Hematopoietic multipotent progenitor cell treated with erythropoietin and hydrocortisone succinate and interleukin-3 and kit ligand, for 4 days (in vitro differentiated cells): ENCODE measurements at places on chromosomes 12 and 14.

DNA sequence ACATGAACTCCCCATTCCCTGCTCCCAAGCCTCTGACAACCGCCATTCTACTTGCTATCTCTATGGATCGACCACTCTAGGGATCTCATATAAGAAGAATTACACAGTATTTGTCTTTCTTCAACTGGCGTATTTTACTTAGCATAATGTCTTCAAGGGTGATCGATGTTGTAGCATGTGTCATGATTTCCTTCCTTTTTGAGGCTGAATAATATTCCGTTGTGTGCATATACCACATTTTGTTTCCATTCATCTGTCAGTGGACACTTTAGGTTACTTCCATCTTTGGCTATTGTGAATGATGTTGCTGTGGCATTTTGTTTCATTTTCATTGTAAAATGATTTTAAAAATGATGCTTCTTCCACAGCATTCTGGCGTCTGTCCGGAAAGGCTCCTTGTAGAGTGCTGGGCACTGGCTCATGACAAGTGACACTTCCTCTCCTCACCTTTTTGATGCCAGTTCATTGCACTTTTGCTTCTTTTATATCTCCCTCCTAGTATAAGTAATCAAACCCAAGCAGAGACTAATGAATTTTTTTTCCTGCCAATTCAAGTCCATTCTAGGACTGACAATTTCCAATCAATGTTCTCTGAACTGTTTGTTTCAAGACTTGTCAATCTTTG lies 39.3 kb downstream of the SCN8A start:
- no peak for DNase-seq

GRCh38 chr14:68361231-68361630 lies 431.6 kb downstream of the ZFP36L1 start:
- no peak for DNase-seq

DNA sequence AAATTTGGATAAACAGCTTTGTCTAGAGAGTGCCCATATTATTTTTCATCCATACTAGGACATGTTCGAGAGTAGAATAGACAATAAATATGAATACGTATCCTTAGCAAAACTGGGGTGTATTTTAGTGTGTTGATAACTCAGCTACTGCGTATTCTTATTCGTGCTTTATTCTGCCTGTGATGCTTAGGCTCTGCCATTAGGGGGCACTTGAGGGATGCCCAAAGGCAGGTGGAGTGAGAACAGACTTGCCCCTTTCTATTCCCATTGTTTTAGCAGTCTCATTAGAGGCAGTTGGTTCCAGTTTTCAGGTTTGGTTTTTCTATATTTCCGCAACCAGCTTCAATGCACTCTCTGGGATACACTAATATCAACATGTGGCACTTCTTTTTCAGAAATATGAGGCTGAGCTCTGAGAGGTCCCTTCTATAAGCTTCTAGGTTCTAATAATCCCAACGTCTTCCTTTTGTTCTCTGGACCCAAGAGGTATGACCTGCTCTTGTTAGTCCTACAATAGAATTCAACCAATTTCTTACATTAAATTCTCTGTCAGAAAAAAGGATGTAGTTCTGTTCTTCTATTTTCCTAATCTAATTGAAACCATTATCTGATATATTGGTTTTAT lies 985.7 kb upstream of the FBXO33 start:
- peak; percentile 51 for DNase-seq

GRCh38 chr12:51635346-51635745 lies 44.3 kb downstream of the SCN8A start:
- no peak for DNase-seq

DNA sequence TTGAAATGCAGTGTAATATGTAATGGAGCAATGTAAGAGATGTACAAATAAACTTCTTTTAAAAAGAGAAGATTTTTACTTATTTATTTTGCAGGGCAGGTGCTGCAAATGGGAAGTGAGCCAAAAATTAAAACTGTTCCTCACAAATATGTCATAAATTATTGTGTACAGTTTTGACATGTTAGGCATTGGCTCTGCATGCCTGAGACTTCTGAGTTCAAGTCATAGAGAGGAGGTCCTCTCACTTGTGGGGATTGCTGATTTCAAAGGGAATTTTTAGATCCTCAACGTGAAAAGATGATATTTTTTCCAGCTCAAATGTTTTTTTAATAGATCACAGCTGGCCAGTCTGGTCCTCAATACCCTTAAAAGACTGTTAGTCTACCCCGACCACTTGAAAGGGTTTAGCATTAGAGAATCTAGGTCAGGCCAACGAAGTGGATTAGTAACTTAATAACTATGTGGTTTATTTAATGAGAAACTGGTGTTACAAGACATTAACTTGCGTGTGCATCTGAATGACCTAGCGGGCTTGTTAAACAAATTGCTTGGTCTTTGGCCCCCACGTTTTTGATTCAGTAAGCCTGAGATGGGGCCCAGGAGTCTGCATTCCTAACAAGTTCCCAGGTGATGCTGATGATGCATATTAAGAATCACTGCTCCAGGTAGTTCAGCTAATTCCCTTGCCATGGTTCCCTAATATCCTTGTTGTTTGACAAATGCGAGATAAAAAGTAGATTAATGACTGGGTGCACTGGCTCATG lies 30.9 kb upstream of the WDR89 start:
- no peak for DNase-seq

- DNase-seq = peak; percentile 3
These were observed 264.2 kb downstream of the TMEM132C start for GRCh38 chr12:128531170-128531569.

DNA sequence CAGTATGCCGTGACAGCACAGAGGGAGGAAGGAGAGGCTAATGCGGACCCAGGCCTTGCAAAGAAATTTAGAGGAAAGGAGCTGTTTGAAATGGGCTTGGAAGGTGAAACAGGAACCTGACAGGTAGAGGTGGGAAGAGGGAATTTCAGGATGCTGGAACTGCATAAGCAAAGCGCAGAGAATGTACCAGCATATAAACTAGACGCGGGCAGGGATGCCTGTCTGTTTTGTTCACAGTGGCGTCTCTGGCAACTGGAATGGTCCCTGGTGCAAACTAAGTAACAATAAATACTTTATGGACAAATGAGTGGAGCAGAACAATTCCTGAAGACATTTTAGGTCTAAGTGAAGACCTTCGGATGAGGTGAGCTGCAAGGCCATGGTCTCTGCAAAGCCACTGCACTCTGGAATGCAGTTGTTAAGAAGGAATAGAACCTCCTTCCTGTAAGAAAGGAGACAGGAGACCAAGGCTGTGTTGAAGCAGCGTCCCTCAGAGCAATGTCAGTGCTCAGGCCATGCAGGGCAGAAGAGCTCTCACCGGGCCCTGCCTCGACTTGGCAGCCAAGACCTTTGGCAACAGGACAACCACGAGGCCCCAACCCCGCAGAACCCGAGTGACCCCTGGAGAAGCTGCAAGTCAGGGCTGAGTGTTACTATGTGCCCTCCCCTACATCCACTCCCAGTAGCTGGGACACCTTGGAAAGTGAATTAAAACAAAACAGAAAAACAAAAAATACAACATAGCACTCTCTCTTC lies 42.8 kb downstream of the PITPNM2 start:
- DNase-seq = no peak

- DNase-seq = peak; percentile 75
These were observed 48.6 kb downstream of the PCNX1 start for GRCh38 chr14:70955543-70956480.

DNA sequence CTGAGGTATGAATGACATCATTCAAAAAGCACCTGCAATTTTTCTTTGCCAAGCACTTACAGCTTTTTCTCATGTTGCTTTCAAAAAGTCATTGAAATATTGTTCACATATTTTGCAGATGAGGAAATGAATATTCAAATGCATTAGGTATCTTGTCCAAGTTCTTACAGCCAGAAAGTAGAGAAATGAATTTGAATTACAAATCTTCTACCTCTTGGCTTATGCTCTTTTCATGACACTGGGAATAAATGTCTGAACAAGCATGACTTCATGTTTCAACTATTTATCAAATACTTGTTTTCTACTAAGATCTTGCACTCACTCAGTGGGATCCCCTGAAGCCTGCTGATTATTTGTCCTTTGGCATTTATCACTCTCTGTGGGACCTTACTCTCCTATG lies 267.2 kb upstream of the BTG1 start:
- DNase-seq = no peak

DNA sequence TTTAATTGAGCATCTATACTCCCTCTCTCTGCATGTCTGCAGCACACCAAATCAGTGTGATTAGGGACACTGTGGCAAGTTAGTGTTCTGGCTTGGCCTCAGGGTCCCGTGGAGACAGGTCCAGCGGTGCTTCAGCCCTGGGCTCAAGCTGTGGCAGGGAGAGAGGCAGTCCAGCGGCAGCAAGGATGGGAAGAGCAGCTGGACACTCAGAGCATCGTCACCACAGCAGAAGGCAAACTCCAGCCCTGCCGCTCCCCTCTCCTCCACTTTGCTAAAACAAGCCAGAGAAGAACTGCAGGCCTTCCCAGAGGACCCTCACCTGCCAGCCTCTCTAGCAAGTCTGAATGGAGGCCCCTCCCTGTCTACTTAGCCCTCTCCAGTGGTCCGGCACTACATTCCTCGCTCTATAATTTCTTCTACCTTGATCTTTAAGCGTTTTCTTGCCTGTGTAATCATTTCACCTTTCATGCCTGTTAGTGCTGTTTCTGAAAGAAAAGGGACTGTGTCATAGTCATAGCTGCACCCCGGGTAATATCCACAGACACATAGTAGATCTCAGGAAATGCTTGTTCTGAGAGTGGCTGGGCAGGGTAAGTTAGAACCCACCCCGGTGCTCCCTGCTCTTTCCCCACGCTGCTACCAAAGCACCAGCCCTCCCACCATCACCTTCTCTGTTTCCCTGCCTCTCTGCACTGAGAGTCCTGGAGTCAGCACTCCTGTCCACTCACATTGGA lies 22.1 kb downstream of the ZFP36L1 start:
- DNase-seq = no peak

GRCh38 chr14:48618057-48618456 lies 942.7 kb upstream of the MDGA2 start:
- DNase-seq = no peak

DNA sequence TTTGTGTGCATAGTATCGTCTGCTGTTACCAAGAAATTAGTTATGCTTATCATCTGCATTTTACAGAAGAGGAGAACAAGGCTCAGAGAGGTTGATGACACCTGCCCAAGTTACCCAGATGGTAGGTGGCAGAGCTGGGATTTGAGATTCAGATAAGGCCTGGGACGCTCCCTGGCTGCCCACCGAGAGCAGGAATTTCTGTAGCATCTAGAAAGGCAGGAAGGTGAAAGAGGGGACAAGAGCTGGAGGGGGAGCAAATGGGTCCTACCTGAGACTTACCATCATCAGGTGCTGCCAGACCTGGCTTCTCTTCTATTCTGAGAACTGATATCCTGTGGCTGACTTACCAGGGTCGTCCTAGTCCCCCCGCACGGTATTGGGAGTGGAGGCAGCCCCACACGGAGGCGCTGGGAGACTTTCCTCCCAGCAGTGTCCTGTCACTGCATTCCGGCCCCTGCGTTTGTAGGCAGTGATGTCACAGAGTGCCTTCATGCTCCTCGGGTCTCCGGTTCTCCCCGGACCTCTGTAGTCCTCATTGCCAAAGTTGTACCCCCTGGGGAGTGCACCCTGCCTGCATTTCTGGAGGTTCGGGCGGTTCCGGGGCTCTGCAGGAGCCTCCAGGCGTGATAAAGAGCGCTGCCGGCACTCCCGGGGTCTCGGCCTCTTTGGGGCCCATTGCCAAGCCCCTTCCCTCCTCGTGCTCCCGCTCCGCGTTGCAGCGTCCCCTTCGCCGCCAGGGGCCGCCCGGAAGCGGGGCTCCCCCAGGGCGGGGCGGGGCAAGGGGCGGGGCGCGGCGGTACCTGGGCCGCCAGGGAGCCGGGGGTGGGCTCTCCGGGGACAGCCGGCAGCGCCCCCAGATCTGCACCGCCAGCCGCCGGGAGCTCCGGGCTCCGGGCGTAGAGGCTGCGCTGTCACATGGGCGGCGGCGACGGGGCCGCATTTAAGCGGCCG lies at the start of gene CABP1:
Gene CABP1, plus strand, starts transcription at position 856 of the 951 bp plus-strand sequence. Its CDS starts 60 bp downstream, at position 916.
- DNase-seq = peak; percentile 55

- DNase-seq = peak; percentile 71
These were observed 160.9 kb downstream of the SPTSSA start for GRCh38 chr14:34300882-34301734.

DNA sequence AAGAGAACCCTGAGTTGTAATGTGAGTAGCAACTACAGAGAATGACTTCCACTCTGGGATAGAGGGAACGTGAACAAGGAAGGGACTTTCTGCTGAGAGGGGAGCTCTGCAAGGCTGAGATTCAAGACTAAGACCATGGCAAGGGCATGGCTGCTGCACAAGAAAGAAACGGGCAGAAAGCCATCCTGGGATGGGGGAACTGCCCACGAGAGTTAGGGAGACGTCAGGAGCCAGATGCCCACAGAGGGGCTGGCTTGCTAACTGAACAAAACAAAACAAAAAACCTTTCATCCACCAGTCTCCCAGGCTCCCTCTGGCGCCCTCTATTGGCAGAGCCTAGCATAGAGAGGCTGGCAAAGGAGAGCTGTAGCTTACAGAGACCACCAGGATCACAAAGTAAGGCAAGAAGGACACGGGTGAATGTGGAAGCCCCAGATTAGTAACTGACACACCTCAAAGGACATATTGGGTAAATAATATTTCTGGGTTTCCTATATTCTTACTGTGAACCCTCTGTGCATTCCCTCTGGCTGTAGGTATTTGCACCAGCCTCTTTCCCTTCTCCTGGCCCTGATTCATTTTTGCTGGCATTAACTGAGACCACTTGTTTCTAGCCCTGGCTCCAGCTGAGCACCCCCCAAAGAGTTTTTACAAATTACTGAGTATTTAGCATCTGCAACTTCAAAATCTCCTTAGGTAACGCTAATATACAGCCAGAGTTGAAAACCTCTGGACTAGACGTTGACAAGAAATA lies 338.3 kb downstream of the EMP1 start:
- DNase-seq = peak; percentile 74

GRCh38 chr12:127284870-127285431 lies 982.0 kb upstream of the TMEM132C start:
- no peak for DNase-seq

- DNase-seq = no peak
These were observed 500.5 kb downstream of the NAV3 start for GRCh38 chr12:78331181-78331580.

GRCh38 chr12:62335796-62336195 lies 75.6 kb downstream of the USP15 start:
- DNase-seq = peak; percentile 30

DNA sequence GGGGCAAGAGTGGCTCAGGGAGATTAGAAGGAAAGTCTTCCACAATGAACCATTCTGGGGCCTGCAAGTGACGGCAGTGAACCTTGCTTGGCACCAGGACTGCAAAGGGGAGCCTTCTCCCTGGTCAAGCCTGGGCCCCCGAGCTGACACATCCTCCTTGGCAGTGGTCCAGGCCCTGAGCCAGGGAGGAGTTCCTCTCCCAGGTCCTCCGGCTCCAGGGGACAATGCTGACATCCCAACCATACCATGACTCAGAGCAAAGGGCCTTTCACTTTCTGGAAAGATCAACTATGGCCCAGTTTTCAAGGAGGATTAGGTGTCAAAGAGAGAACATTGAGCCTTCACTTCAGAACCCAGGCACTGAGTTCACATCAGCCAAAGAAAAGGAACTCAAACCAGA lies 756.5 kb upstream of the TBX3 start:
- DNase-seq = no peak

- DNase-seq = no peak
These were observed 131.1 kb downstream of the MED13L start for GRCh38 chr12:116146386-116146785.
